Endodermal cell (in vitro differentiated cells): ENCODE measurements at places on chromosomes 6 and 20.

- DNase-seq = no peak
These were observed 24.5 kb upstream of the CARMIL1 start for GRCh38 chr6:25254671-25255070.

DNA sequence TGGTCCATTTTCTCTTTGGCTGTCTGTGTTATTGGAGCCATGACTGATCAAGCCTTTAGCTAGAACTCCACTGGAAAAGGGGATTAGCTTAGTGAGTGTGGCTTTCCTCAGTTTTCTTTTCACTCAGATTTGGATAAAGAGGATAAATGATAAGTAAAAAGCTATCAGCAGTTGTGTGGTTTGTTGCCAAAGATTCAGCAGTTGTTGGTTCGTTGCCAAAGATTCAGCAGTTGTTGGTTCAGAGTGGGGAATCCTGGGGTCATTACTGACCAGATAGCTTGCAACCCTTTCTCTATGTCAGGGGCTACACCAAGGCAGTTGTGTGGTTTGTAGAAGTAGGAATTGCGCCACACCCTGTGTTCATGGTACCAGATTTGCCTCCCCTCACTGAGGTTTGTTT lies 107.7 kb upstream of the SCP2D1 start:
- DNase-seq = no peak

GRCh38 chr6:34324738-34325444 lies 67.6 kb downstream of the NUDT3 start:
- no peak for DNase-seq

DNA sequence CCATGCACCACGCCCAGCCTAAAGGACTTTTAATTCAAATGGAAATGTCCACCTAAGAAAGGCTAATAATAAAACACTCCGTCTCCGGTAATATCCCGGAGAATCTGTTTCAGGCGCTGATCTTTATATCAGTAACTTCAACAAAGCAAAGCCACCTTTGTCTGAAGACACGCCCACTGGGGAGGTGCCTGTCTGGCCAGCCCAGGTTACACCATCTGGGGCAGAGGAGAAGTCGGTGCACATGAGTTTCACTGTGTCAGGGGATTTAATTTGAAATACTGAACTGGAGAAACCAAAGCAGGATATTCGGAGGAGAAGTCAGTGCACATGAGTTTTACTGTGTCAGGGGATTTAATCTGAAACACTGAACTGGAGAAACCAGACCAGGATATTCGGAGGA lies 9.4 kb downstream of the SERPINB6 start:
- peak; percentile 77 for DNase-seq

GRCh38 chr20:10795286-10796026 lies 121.7 kb upstream of the JAG1 start:
- DNase-seq = no peak

- no peak for DNase-seq
These were observed 135.0 kb downstream of the CLIC5 start for GRCh38 chr6:45880676-45881075.

DNA sequence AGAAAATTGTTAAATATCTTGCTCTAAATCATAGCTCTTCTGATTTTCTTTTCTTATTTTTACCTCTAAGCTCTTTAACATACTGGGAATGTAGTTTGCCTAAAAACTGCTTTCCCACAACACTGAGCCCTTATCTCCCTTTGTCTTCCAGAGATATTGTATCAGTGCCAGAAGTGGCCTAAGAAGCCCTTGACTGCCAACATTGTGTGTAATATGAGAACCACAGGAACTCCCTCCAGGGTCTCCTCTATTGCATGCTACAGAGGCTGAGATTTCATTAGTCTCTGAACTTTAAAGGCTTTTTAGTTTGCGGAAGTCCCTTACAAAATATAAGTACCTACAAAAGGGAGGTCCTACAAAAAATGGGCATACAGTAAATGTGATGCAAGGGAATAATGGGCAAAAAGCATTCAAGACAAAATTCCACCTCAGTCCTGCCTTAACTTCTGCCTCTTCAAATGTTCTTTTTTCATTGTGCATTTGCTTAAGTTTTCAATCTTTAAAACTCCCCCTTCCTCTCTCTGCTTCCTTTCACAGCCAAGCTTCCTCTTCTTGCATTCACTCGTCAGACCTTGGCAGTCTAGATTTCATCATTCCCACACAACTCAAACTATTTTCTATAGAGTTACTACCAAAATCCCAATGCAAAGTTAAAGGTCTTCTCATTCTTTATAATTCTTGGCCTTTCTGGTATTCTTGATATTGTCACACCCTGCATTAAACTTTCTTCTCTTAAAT lies 76.5 kb downstream of the ADGRG6 start:
- DNase-seq = no peak

GRCh38 chr20:16488086-16488485 lies 85.2 kb downstream of the KIF16B start:
- DNase-seq = no peak

GRCh38 chr6:168934660-168935627 lies 318.7 kb downstream of the THBS2 start:
- peak; percentile 7 for DNase-seq

- DNase-seq = no peak
These were observed 67.4 kb upstream of the C20orf144 start for GRCh38 chr20:33594743-33595142.

DNA sequence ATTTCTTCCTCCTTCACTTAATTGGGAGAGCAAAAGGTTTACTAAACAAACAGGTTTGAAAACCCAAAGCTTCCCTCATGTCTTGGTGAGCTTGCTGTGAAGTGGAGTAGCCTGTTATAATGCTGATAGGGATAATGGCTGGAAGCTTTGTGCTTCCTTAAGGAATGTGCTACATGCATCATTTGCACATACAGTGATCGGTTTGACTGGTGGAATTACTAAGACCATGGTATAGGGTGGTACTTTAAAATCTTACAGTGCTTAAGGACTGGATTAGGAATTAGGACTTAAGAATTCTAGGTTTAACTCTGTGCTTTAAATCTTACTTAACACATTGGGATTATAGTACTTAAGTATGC lies 75.7 kb downstream of the ARID1B start:
- no peak for DNase-seq

DNA sequence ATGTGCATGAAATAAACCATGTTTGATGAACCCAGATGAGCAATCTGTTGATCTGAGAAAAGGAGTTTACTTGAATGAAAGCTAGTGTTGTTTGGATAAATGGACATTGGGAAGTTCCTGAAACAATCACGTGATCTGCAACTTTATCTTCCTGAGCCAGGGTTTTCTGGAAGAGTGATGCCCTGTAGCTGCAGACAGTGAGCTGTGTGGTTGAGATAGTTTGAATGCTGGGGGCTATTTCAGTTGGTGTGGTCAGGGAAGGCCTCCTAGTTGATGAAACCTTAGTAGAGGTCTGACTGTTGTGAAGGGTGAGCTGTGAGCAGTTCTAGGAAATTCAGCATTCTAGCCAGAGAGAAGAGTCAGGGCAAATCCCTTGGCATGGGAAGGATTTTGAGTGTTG lies 643.7 kb downstream of the UTRN start:
- DNase-seq = no peak

- DNase-seq = peak; percentile 70
These were observed 220.6 kb upstream of the BTBD3 start for GRCh38 chr20:11697055-11697454.

- no peak for DNase-seq
These were observed 10.7 kb downstream of the SLC9A8 start for GRCh38 chr20:49823152-49823847.

DNA sequence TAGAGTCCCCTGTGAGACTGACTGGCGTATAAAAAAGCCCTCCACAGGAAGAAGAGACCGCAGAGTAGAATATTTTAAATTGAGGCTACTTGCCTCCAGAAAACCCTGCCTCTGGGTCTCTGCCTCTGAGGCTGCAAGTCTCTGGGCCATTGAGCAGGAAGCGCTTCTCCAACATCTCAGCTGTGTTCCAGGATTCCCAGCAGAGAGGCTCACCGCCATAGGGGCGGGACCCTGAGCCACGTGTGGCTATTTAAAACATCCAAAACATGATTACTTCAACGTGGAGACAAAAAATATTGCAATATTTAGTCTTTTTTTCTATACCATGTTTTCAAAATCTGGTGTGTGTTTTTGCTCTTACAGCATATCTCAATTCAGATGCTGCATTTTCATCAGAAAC lies 59.4 kb downstream of the GNAS-AS1 start:
- DNase-seq = no peak

DNA sequence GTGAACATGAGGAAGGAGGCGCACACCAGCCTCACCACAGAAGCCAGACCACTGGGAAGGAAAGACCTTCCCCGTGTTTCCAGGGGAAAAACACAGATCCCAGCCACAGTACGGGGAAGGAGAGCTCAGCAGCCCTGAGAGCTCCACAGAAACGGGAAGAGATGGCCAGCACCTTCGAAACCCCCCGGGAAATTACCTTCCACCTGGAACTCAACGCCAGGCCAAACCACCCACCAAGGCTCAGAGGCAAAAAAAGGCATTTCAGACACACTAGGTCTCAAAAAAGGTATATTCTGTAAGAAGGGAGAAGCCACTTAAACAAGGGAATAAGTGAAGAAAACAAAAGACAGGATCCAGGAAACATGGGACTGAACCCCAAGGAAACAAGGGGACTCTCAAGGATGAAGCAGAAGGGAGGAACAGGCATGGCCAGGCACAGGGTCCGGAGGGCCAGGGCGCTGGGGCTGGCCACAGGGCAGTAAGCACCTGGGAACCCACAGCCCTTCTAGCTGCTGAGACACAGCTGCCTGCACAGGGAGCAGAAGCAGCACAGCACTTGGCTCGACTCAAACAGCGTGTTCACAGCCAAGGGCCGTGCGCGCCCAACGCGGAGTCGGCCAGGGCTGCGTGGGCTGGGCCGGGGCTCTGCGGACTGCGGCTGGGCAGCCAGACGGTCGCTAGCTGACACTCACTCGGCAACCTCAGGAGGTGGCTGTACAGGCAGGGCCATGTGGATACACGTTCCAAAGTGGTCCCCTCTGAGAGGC lies 44.6 kb downstream of the TAF4 start:
- DNase-seq = no peak

DNA sequence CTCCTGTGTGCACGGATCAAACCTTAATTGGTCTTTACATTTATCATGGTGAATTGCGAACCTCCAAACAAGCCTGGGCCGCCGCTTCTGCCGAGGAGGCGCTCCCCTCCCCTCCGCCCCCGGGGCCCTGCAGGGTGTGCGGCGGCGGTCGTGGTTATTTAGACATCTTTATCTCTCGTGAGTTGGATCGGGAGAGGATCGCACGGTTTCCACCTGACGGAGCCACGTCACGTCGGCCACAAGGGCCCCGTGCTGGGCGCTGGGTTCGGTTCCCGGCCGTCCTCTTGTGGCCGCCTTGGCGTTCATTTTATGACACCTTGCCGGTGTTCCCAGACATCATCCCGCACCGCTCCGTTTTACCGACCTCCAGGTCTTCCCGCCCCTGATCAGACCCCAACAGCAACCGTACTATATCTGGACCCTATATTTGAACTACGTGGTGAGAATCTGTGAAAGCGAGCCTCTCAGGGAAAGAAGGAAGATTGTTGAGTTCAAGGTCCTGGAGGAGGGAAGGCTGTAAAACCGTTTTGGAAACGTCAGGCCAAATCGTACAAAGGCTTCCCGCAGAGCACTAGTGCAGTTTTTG lies 1.3 kb upstream of the CNR1 start:
- DNase-seq = peak; percentile 71

DNA sequence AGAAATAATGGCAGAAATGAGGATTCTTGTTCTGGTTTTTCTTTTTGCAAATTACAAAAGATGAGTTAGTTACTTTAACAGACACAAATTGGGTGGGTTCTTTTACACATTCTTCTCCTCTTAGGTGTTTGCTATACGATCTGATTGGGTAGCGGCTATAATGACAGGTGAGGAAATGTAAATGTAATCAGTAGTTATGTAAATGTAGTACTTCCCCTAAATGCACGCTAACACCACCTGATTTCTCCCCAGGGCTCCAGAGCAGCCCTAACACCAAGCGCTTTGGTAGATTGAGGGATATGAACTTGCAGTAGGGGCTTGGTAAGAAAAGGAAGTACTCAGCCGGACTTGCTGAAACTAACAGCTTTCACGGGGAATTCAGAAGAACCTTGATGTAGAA lies 499.4 kb upstream of the NOX3 start:
- peak; percentile 74 for DNase-seq

DNA sequence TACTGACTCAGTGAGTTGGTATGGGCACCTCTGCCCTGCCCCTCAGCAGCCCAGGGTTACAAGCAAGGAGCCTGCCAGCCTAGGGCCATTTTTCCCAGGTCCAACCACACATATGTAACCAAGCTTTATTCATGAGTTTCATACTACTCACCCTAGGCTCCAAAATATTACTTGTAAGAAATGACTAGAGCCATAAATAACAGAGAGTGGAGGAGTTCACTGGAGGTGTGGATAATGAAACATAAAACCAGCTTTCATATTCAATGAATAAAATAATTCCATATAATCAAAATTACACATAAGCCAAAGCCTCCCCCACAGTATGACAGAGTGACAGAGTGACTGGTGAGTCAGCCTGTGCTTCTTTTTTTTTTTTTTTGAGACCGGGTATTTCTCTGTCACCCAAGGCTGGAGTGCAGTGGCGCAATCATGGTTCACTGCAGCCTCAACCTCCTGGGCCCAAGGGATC lies 229.8 kb upstream of the SASH1 start:
- DNase-seq = no peak

DNA sequence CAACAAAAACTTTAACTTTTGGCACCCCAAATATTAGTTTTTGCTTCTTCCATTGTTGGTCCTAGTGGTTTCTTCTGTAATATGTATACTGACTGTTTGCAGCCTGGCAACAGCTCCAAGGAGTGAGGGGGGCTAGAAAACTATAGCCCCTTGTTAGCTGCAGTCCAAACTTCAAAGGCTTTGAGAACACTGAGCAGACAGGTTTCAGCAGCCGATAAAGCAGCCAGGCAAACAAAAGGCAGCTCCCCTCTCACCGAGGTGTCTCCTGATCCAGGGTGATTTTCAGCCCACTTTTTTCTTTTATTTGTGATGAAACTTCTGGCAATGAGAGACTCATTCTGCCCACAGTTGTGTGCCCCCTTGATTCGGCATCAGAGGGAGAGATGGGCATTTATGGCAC lies 80.7 kb downstream of the OLIG3 start:
- no peak for DNase-seq

GRCh38 chr6:107275330-107275865 lies 160.1 kb upstream of the BEND3 start:
- DNase-seq = peak; percentile 61

DNA sequence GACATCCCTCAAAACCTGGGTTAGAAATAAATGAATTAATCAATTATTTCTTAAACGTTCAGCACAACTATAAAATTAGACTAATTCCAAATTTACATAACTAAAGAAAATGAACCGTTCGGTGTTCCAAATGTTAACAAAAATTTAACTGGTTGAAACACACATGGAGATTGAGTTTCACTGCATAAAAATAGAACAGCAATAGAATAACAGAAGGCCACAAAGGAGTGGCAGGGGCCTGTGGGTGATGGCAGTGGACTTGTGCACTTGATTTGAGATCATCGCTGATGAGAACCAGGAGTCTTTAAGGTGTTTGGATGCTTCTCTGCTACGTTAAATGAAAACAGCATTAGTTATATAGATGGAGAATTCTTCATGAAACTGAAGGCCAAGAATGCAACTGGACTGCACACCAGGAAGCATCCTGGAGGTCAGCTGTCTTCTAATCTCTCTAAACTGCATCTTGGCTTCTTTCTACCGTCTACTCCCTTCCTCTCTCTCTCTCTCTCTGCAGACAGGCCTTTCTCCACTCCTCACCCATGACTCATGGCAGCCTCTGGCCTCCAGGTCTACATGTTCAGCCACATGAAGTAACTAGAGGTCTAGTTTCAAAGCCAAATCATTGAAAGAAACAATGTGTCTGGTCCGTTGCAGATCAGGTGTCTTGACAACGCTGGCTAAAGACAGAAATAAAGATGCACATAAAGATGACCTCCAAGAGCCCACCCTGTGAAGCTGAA lies 111.3 kb downstream of the SIM1 start:
- DNase-seq = no peak

- DNase-seq = no peak
These were observed 80.8 kb downstream of the LYRM4 start for GRCh38 chr6:5179917-5180316.
